SK-N-SH treated with all-trans-retinoic acid at 6 μM for 48 hours (cell line): ENCODE measurements at places on chromosomes 6 and 20.
A peak's percentile ranks its signal among the peaks of the same experiment; 100 is the strongest.

DNA sequence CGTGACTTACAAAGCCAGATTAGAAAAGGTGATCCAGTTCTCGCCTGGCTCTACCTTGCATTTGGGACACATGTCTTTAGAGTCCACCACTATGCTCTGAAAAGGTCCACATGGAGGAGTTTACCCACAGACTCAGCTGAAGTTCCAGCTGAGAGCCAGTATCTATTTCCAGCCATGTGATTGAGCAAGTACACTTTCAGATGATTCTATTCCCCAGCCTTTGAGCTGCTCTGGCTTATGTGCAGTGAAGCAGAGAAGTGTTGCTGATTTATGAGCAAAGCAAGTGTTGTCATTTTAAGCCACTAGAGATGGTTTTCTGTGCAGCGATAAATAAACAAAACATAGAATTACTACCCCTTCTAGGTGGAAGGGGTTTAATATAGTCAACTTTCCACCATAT lies 520.8 kb upstream of the RNF217 start:
- no peak for ATAC-seq

- no peak for ATAC-seq
Observed at GRCh38 chr6:29924731-29925130, 17.6 kb upstream of the HLA-A start.

GRCh38 chr6:107703606-107704005 lies 120.5 kb downstream of the SCML4 start:
- ATAC-seq, result no peak

DNA sequence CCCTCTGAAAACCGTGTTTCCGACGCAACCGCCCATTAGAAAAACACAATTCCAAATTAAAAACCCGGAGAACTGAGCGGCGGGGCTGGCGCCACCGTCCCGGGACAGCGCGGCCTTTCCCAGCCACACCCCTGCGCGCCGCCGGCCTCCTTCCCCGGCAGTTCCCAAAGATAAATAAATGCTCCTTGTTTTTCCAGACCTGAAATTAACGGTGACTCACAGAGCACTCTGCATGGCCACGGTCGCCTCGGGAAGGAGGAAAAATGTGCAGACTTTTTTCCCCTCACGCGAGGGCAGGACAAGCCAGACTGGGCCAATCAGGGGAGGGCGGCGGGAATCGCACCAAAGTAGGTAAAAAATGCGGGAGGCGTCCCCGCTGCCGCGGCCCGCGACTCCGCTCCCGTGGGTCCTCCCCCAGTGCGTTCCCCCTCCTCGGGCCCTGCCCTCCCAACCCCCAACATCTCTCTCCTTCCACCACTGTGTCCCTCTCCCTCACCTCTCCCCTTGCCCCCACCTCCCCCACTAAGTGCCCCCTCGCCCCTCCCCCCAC lies 828 bp upstream of the DSTN start:
- peak; percentile 81 for ATAC-seq

- no peak for ATAC-seq
Observed at GRCh38 chr6:13124131-13124530, 204.2 kb downstream of the TBC1D7 start.

DNA sequence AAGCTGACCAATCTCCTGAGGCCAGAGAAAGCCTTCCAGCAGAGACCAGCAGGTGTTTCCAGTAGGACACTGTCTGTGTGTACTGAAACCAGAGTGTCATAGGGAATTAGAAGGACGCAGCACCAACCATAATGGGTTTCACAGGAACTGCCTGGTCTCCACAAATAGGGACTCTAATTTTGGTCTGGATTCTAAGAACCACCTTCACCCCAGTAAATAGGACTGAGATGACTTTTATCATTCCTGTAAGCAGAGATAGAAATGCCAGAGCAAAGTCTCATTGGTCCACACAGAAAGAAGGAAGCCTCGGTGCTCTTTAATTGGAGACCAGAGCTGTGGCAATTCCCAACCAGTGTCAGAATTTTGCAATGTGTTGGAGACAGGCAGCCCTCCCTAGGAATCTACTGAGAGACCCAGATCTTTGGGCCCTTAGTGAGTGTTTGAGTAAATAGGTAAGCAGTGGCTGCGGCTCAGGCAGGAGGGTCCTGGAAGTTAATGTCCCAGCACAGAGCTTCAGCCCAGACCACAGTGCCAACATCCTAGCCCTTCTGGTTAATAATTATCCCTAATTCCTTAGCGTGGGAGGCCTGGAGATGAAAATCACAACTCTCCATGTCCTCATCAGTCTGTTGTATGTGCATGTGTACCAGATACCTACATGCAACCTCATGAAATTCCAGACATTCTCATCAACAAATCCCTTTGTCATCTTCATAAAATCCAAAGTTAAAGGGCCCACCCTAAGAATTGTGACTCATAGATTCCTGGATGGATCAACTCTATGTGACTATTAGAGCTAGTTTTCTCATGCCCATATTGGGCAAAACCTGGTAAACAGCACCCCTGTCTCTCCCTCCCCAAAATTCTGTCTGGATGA lies 81.2 kb downstream of the UNC5CL start:
- peak; percentile 57 for ATAC-seq

GRCh38 chr6:85015396-85015990 lies 251.1 kb upstream of the TBX18 start:
- peak; percentile 100 for ATAC-seq

DNA sequence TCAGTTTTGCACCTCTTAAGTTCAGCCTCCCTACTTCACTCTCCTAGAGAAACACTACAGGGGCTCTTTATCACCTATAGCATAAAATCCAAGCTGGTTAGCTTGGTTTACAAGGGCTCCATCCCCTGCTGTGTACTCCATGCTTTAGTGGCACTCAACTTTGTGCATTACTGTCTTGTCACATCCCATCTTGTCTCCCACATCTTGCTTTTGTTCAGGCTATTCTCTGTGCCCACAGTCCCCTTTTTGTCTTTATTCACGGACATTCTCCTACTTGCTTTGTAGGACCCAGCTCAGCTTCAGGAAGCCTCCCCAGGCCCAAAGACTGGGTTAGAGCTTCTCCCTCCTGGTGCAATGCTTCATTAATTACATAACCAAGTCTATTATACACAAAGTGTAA lies 107.9 kb upstream of the SPACA1 start:
- no peak for ATAC-seq
